ENCODE measurements at places on chromosomes 3 and 15.

GRCh38 chr3:85170646-85171045 is 211.9 kb downstream of the CADM2 start:
- H3K27me3 ChIP-seq, result no peaks in the 10 kb centered on the region
- H3K4me3 ChIP-seq, result no peak overlapping the region
- no peak overlapping the region for H3K27ac ChIP-seq
- no peaks in the 10 kb centered on the region for H3K36me3 ChIP-seq

- H3K4me1 ChIP-seq, result 0 out of 2 replicates have a peak, but pooled peaks cover 3% of the 10 kb centered on the region
- H3K27ac ChIP-seq, result no peak overlapping the region
- H3K27me3 ChIP-seq, result peaks cover 6% of the 10 kb centered on the region
- no peak overlapping the region for H3K4me3 ChIP-seq
- DNase-seq, result no peak
- peaks cover 27% of the 10 kb centered on the region for H3K36me3 ChIP-seq
These were observed 21.1 kb downstream of the CCRL2 start for GRCh38 chr3:46427916-46428833.

DNA sequence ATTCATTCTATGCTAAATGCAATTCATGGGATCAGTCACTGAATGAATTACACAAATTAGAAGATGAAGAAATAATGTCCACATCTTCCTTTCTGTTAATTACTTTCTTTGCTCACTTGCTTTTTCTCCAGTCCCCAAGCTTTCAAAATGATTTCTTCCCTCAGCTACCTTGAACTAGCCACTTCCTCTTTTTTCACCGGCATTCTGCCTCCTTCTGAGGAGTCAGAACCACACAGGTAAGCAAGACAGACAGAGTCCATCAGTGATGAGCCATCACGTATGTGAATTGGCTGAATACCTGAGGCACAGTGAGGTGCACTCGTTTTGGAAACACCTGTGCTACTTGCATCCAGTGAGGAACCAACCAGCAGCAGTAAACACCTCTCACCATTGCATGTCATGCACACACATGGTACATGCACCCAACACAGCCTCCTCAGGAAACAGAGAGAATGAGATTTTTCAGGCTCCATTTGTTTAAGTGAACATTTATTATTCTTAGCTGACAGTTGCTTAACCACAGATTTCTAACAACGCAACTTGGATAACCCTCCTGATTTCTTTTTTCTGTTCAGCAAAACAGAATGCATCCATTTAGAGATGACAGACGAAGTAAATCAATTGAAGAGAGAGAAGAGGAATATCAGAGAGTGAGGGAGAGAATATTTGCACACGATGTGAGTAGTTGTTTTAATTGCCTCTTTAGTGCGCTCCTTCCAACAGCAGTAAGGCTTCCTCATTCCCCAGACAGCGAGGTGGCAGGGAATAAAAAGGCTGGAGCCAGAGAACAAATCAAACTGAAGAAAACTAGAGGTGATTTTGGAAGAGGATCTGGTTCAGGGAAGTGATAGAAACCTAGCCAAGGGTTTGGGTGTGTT is 69.3 kb downstream of the ARPP21 start:
- H3K27me3 ChIP-seq, result no peaks in the 10 kb centered on the region
- 0 out of 2 replicates have a peak, but pooled peaks cover 3% of the 10 kb centered on the region for H3K4me1 ChIP-seq
- H3K36me3 ChIP-seq, result no peaks in the 10 kb centered on the region
- DNase-seq, result no peak
- no peak overlapping the region for H3K4me3 ChIP-seq

- no peak overlapping the region for H3K27ac ChIP-seq
- no peak overlapping the region for H3K4me3 ChIP-seq
- H3K27me3 ChIP-seq, result no peaks in the 10 kb centered on the region
- DNase-seq, result no peak
- H3K4me1 ChIP-seq, result 0 out of 2 replicates have a peak, but pooled peaks cover 3% of the 10 kb centered on the region
These were observed 15.5 kb upstream of the ATP8B4 start for GRCh38 chr15:50134524-50135024.

- peaks cover 23% of the 10 kb centered on the region for H3K36me3 ChIP-seq
- no peak overlapping the region for H3K4me3 ChIP-seq
- H3K27ac ChIP-seq, result no peak overlapping the region
- DNase-seq, result no peak
- no peaks in the 10 kb centered on the region for H3K27me3 ChIP-seq
- H3K4me1 ChIP-seq, result peaks cover 8% of the 10 kb centered on the region
These were observed 550.6 kb upstream of the NECTIN3 start for GRCh38 chr3:110521019-110521418.

DNA sequence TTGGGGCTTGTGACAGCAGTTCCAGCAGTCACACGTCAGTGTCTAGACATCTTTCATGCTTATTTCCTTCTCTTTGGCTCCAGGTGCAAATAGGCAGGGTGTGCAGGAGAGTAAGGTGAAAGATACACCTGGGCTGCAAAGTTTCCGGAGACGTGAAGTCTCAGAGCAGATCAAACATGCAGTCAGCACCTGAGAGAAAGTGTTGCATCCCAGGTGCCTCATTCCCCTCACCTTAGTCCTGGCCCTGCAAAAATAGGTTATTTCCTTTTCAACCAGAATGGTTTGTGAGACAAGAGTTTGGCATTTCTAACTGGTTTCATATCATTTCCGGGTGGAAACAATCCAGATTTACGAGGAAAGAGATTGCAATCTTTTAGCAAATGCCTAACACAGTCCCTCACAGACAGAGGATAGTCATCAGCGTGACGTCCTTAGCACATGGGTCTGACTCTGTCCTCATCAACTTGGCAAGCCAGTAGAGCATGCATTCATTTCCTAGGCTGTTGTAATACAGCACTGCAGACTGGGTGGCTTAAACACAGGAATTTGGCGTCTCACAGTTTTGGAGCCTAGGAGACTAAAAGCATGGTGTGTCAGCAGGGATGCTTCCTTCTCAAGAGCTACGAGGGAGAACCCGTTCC is 58.2 kb upstream of the ARRDC4 start:
- DNase-seq, result no peak
- H3K27ac ChIP-seq, result no peak overlapping the region
- H3K36me3 ChIP-seq, result no peaks in the 10 kb centered on the region
- peaks cover 4% of the 10 kb centered on the region for H3K4me1 ChIP-seq
- peaks cover 2% of the 10 kb centered on the region for H3K27me3 ChIP-seq

- H3K27me3 ChIP-seq, result no peaks in the 10 kb centered on the region
- no peak overlapping the region for H3K27ac ChIP-seq
- no peaks in the 10 kb centered on the region for H3K36me3 ChIP-seq
These were observed 501.5 kb upstream of the THBS1 start for GRCh38 chr15:39079296-39079847.

GRCh38 chr3:111351334-111351733 is 190.7 kb upstream of the CD96 start:
- no peaks in the 10 kb centered on the region for H3K27me3 ChIP-seq
- no peak for DNase-seq
- no peak overlapping the region for H3K4me3 ChIP-seq
- no peaks in the 10 kb centered on the region for H3K4me1 ChIP-seq
- no peak overlapping the region for H3K27ac ChIP-seq

DNA sequence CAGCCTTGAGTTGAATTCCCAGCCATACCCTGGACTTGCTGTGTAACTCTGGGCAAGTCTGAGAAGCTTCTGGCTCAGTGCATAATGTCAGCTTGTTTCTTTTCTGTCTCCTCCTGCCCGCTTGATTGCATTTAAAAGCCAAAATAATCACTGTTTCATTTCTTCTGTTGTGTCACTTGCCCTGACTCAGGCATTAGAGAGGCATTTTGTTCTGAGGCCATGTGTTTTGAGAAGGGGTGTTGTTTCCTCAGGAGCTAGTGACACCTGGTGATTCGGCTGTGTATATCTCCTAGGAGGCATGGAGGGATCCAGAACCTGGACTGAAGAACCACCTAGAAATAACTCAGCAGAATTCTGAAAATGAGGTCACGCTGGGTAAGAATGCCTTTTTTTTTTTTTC is 16.0 kb downstream of the WDR73 start:
- no peak for DNase-seq
- H3K36me3 ChIP-seq, result peaks cover 37% of the 10 kb centered on the region
- H3K4me3 ChIP-seq, result no peak overlapping the region
- H3K27me3 ChIP-seq, result peaks cover 8% of the 10 kb centered on the region
- peak overlapping the region; percentile 91 for H3K27ac ChIP-seq
- H3K4me1 ChIP-seq, result peaks cover 23% of the 10 kb centered on the region

GRCh38 chr3:142844339-142844977 is 44.4 kb downstream of the PCOLCE2 start:
- H3K27ac ChIP-seq, result no peak overlapping the region
- H3K4me1 ChIP-seq, result peaks cover 5% of the 10 kb centered on the region
- no peak for DNase-seq
- H3K36me3 ChIP-seq, result peaks cover 12% of the 10 kb centered on the region
- no peaks in the 10 kb centered on the region for H3K27me3 ChIP-seq
- H3K4me3 ChIP-seq, result no peak overlapping the region

GRCh38 chr3:73206030-73206429 is 144.6 kb downstream of the EBLN2 start:
- peaks cover 6% of the 10 kb centered on the region for H3K4me1 ChIP-seq
- DNase-seq, result no peak
- H3K36me3 ChIP-seq, result no peaks in the 10 kb centered on the region
- H3K27ac ChIP-seq, result no peak overlapping the region
- no peak overlapping the region for H3K4me3 ChIP-seq

DNA sequence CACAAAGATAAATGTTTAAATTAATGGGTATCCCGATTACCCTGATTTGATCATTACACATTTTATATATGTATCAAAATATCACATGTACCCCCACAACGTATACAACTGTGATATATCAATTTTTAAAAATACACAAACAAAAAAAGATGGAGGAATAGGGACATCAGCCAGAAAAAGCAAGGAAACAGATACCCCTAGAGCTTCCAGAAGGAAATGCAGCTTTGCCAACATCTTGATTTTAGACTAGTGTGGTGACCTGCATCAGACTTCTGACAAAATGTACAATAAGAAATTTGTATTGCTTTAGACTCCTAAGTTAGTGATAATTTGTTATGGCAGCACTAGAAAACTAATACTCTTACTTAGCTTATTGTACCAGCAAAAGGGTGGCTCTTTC is 483.8 kb downstream of the TUSC7 start:
- no peak overlapping the region for H3K4me3 ChIP-seq
- peaks cover 5% of the 10 kb centered on the region for H3K4me1 ChIP-seq
- no peak overlapping the region for H3K27ac ChIP-seq
- H3K36me3 ChIP-seq, result no peaks in the 10 kb centered on the region
- H3K27me3 ChIP-seq, result no peaks in the 10 kb centered on the region
- DNase-seq, result no peak

DNA sequence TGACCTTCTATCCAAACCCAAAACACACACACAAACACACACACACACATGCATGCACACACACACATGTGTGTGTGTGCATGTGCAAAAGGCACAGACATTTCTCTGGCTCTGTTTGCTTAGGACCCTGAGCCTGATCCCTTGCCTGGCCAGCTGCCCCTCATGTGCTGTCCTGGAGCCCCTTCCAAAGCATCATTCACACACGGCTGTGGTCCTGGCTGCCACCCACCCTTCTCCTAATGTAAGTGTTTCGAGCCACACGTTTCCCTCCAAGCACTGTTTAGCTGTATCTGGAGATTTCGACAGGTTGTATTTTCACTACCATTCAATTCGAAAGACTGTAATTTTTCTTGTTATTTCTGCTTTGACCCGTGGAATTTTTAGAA is 45.8 kb upstream of the KLF13 start:
- H3K36me3 ChIP-seq, result no peaks in the 10 kb centered on the region
- H3K4me3 ChIP-seq, result no peak overlapping the region
- no peaks in the 10 kb centered on the region for H3K27me3 ChIP-seq
- DNase-seq, result peak; percentile 1
- H3K4me1 ChIP-seq, result peaks cover 4% of the 10 kb centered on the region
- H3K27ac ChIP-seq, result no peak overlapping the region

DNA sequence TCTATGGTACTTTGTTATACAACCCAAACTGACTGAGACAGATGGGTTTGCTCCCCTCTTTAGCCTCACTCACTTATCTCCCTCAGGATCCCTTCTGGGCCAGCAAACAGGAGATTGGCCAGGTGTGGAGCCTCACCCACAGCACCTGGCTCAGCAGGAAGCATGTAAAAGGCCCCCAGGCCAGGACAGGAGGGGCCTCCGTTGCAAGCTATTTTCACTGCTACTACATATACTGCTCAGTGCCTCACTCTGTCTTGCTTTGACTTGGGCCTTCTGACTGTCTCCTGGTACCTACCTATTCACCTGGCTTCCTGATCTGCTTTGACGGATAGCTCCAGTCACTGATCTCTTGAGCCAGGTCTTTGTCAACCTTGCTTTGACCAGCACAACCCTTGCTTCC is 20.4 kb upstream of the TPM1 start:
- DNase-seq, result no peak
- H3K4me1 ChIP-seq, result peaks cover 13% of the 10 kb centered on the region
- no peaks in the 10 kb centered on the region for H3K36me3 ChIP-seq

- H3K27ac ChIP-seq, result no peak overlapping the region
- no peak for DNase-seq
- H3K4me3 ChIP-seq, result no peak overlapping the region
- no peaks in the 10 kb centered on the region for H3K36me3 ChIP-seq
These were observed 120.3 kb downstream of the ASB7 start for GRCh38 chr15:100722551-100723314.

- no peaks in the 10 kb centered on the region for H3K27me3 ChIP-seq
- no peak overlapping the region for H3K27ac ChIP-seq
- 0 out of 2 replicates have a peak, but pooled peaks cover 4% of the 10 kb centered on the region for H3K36me3 ChIP-seq
- peaks cover 7% of the 10 kb centered on the region for H3K4me1 ChIP-seq
- H3K4me3 ChIP-seq, result no peak overlapping the region
These were observed 41.5 kb downstream of the MGLL start for GRCh38 chr3:127780536-127781400.

Measured in WTC11 (cell line).